ENCODE measurements at places on chromosomes 6 and 20. TPM values are rescaled to one million over a fixed set of nuclear protein-coding genes. Genes with fewer than 3 reads are reported as not detected.

CITED2 gene
- 14.7 TPM for polyA plus RNA-seq

CRISP1 gene
- polyA plus RNA-seq: not detected

GRCh38 chr20:33609504-33609903, 52.6 kb upstream of the C20orf144 start:
- no peak for DNase-seq
- peaks cover 7% of the 10 kb centered on the region for H3K36me3 ChIP-seq
- H3K4me3 ChIP-seq: no peak overlapping the region
- peaks cover 43% of the 10 kb centered on the region for H3K4me1 ChIP-seq

PPDPF gene
- polyA plus RNA-seq: 61.5 TPM

- no peak for DNase-seq
- H3K27ac ChIP-seq: no peak overlapping the region
- no peak overlapping the region for H3K4me3 ChIP-seq
- peaks cover 12% of the 10 kb centered on the region for H3K36me3 ChIP-seq
- H3K27me3 ChIP-seq: no peaks in the 10 kb centered on the region
- H3K4me1 ChIP-seq: peaks cover 48% of the 10 kb centered on the region
These were observed 14.7 kb downstream of the UBE2V1 start for GRCh38 chr20:50098259-50098658.

DNA sequence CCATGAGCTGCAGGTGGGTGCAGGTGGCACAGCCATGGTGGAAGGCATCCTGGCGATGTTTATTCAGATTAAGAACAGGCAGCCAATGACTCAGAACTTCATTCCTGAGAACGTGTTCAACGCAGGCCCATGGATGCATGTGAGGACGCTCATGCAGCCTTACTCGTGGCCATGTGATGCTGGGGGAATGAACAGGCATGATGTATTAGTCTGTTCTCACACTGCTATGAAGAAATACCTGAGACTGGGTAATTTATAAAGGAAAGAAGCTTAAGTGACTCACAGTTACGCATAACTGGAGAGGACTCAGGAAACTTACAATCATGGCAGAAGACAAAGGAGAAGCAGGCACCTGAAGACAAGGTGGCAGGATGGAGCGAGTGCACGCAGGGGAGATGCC, 146.6 kb downstream of the RNASET2 start:
- H3K27me3 ChIP-seq: peaks cover 6% of the 10 kb centered on the region
- H3K4me1 ChIP-seq: no peaks in the 10 kb centered on the region
- H3K4me3 ChIP-seq: no peak overlapping the region
- H3K36me3 ChIP-seq: peaks cover 47% of the 10 kb centered on the region
- no peak overlapping the region for H3K27ac ChIP-seq

GRCh38 chr6:1873781-1874180, 264.1 kb downstream of the FOXC1 start:
- no peaks in the 10 kb centered on the region for H3K27me3 ChIP-seq
- peaks cover 12% of the 10 kb centered on the region for H3K4me1 ChIP-seq
- H3K36me3 ChIP-seq: peaks cover 4% of the 10 kb centered on the region
- no peak overlapping the region for H3K27ac ChIP-seq

DNA sequence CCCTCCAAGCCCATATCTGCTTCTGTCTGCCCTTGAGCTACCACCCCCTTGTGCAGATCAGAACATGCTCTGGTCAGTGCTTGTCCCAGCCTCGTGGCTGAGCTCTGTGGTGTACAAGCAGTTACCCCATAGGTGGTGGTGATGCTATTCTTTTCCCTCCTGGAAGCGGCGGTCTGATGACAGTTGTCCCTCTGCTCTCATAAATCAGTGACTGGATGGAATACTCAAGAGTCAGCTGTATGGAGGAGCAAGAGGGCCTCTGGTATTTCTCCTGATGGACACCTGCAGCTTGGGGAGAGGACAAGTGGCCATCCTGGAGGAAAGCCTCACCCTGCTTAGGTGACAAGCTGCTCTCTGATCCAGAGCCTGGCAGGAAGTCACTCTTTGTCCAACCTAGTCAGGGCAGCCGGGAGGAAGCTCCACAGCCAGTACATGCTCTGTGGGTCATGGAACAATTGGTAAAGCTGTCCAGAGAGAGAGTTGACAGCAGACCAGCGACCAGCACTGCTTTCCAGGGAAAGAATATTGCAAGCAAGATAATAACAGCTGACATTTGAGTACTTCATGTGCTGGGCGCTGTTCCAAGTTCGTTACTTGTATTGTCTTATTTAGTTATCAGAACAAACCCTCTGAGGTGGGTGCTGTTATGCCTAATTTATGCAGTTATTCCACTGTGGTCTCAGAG, 47.1 kb downstream of the SCAND1 start:
- no peak for DNase-seq
- H3K36me3 ChIP-seq: peaks cover 12% of the 10 kb centered on the region
- no peak overlapping the region for H3K4me3 ChIP-seq
- peaks cover 6% of the 10 kb centered on the region for H3K4me1 ChIP-seq

GRCh38 chr6:110822249-110822648, 7.0 kb upstream of the CDK19 start:
- H3K36me3 ChIP-seq: no peaks in the 10 kb centered on the region
- no peak for DNase-seq
- H3K27ac ChIP-seq: no peak overlapping the region
- no peaks in the 10 kb centered on the region for H3K27me3 ChIP-seq
- H3K4me1 ChIP-seq: no peaks in the 10 kb centered on the region

- peaks cover 12% of the 10 kb centered on the region for H3K27me3 ChIP-seq
- H3K4me3 ChIP-seq: no peak overlapping the region
- no peaks in the 10 kb centered on the region for H3K4me1 ChIP-seq
- no peak overlapping the region for H3K27ac ChIP-seq
- H3K36me3 ChIP-seq: no peaks in the 10 kb centered on the region
- no peak for DNase-seq
These were observed 63.3 kb downstream of the STK35 start for GRCh38 chr20:2164966-2165365.

- no peak overlapping the region for H3K4me3 ChIP-seq
- H3K36me3 ChIP-seq: no peaks in the 10 kb centered on the region
- no peak for DNase-seq
- no peak overlapping the region for H3K27ac ChIP-seq
- H3K27me3 ChIP-seq: no peaks in the 10 kb centered on the region
These were observed 242.2 kb upstream of the RREB1 start for GRCh38 chr6:6865611-6866010.

BFSP1 gene
- polyA plus RNA-seq: 0.16 TPM

DNA sequence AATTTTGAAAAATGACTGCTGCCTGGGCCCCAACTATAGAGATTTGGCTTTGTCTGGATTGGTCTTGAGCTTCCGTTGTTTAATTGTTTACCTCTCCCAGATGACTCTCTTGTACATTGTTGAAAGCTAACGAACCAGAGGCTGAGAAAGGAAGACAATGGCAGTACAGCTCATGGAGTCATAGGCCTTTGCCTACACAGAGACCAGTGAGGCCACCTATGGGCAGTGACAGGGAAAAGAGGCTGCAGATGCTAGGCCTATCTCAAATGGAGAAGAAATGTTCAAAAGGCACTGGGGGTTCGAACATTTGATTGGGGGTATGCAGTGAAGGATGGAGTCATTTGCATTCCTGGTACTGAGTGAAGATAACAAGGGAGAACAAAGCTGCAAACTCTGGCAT, 29.1 kb downstream of the OPN5 start:
- H3K36me3 ChIP-seq: no peaks in the 10 kb centered on the region
- H3K4me1 ChIP-seq: no peaks in the 10 kb centered on the region
- H3K4me3 ChIP-seq: no peak overlapping the region
- no peak overlapping the region for H3K27ac ChIP-seq
- no peak for DNase-seq

- no peaks in the 10 kb centered on the region for H3K4me1 ChIP-seq
- H3K4me3 ChIP-seq: no peak overlapping the region
- no peak overlapping the region for H3K27ac ChIP-seq
- H3K27me3 ChIP-seq: no peaks in the 10 kb centered on the region
These were observed 26.2 kb upstream of the MMP24 start for GRCh38 chr20:35200267-35200666.
